NCI-H524 (cell line): ENCODE measurements at places on chromosomes 5 and 9.

GRCh38 chr9:1429297-1429696 is 379.1 kb downstream of the DMRT2 start:
- DNase-seq = peak; percentile 25

DNA sequence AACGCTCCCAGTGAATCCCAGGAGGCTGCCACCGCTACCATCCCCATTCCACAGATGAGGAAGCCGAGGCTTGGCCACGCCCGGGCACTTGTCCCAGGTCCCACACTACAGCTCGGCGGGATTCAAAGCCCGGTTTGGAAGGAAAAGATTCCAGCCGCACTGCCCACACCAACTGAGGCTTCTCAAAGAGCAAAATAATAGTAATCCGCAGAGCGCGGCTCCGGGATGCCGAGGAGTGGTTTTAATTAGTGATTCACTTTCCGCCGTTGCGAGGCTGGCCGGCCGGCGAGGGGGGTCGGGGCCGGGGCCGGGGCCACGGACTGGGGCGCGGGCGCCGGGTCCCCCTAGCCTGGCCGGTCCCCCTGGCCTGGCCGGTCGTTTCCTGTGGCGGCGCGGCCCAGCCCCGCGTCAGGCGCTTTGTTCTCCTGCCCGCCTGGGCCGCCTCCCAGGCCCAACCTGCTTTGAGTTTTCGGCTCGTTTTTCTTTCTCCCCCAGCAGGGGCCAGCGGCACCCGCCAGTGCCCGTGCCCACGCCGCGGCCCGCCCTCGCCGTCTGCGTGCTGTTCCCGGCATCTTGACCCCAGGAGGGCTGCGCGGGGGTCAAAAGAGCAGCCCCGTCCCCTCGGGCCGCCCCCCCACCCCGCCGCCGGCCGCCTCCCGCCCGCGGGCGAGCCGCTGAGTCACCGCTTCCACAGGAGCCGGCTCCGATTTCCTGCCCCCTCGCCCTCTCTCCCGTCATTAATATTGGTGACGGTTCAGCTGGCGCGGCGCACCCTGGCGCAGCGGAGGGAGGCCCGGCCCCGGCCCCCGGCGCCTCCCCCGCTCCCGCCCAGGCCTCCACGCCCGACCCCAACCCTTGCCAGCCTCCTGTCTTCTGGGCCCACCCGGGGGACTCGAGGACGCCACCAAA is 31.2 kb downstream of the FGF18 start:
- no peak for DNase-seq

- no peak for DNase-seq
These were observed 111.4 kb upstream of the SLC1A3 start for GRCh38 chr5:36494841-36495601.

DNA sequence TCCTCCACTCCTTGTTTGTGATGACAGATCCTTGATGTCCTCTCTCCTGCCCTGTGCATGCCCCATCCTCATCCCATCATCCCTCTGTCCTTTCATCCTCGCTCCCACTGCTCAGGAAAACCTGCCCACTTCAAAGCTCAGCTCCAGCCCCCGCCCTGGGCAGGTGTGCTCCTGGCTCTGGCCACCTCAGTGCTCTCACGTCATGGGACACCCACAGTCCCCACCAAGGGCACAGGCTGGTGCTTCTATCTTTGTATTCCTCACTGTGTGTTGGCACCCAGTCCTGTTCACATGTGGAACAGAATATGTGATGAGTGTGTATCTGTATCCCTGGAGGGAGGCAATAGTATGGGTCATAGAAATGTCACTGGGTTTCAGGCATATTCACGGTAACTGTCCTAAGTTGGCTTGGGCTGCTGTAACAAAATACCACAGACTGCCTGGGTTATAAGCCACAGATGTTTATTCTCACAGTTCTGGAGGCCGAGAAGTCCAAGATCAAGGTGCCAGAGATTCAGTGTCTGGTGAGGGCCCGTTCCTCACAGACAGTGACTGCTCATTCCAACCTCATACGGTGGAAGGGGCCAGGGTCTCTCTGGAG is 13.5 kb downstream of the GFPT2 start:
- no peak for DNase-seq

- DNase-seq = no peak
These were observed 11.7 kb upstream of the OR5C1 start for GRCh38 chr9:122777052-122777451.

DNA sequence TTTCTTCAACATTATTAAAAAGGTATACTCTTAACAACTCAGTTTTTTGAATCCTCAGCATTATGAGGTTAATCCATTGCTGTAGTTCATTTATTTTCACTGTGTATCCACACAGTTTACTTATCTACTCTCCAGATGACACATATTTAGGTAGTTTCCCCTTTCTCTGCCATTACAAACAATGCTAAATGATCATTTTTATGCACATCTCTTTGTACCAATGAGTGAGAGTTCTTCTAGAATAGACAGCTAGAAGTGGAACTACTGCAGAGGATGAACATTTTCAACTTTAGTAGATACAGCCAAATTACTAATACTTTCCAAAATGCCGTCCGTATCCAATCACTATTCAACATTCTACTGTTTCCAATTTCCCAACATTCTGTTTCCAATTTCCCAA is 11.5 kb downstream of the AFF4 start:
- no peak for DNase-seq

GRCh38 chr5:52356311-52356918 is 431.3 kb upstream of the ITGA1 start:
- DNase-seq = peak; percentile 46

DNA sequence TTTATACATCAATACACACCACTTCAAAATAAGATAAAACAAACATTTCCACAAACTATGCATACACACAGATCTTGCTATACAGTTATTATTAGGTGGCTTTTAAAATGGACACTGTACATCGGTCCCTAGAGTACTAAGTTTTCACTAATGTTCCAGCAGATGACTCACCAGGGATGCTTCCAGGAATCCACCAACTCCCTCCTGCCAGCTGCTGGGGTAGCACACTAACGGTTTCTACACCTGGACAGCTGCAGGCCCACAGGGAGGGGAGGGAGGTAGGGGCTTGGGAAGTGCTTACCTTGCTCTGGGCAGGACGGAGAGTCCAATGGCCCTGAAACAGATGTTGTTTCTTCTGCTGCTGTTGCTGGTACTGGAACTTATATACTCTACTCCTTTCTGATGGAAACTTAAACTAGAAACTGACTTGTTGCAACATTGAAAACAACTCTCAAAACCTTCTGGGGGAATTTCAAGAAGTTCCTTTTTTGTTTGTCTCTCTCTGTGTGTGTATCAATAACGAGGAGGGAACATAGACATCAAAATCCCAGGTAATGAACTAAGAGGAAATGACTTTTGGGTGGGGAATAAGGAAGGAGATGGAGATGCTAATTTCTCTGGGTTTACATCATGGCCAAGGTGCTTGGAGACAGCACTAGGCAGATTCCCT is at the start of gene IL12B:
Gene IL12B, minus strand, starts transcription at position 357 of the 670 bp plus-strand sequence. CDS start 3,705 bp downstream, outside the sequence.
- DNase-seq = peak; percentile 12

GRCh38 chr9:123894822-123895221 is 35.1 kb downstream of the DENND1A start:
- DNase-seq = no peak

GRCh38 chr5:82596451-82596850 is 318.3 kb upstream of the RPS23 start:
- no peak for DNase-seq

DNA sequence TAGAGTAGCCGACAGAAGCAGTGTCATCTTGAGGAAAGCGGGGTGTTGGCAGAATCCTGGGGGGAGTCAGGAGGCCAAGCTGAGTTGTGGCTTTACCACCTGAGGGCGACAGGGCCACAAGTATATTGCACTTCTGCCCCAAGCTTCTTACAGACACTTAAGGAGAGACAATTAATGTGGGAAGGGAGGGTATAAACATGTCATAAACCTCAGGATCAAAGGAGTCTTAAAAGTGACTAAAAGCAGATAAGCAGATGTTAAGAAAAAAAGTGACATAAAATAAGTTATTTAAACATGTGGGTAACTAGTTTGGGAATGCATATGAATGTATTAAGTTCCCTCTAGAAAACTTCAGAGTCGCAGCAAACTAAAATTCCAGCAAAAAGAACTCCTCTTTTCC is 63.9 kb downstream of the ERAP1 start:
- no peak for DNase-seq

DNA sequence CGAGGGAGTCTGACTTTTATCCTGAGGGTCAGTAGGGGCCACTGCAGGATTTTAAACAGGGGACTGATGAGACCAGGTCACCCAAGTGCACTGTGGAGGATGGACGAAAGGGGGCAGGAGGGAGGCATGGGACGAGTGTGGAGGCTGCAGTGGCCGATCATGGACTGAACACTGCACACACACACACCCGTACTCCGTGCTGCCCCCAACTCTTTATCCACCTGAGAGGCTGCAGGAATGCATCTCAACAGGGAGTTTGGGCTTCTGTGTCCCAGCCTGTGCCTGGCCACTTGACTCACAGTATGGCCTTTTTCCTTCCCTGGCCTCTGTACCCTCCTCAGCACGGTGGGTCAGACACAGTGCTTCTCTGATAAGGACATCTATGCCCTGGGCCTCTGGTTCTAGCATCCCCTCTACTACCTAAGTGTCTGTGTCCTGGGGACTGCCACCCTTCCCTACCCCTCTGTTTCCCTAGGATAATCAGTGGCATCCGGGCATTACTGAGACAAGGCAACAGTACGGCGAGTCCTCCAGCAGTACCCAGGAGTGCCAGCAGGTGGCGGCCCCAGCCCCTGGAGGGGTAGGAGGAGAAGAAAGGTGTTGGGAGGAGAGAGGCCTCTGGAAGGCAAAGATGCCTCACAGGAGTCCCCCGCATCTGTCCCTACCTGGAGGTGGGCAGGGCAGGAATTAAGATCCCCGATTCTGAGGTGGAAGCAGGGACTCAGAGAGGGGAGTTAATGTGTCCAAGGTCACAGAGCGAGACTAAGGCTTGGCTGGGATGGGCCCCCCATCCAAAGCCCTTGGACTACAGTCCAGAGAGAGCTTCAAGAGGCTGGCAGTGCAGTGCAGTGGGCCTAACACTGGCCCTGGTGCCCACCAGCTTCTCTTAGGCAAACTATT is 5.1 kb upstream of the CDX1 start:
- peak; percentile 57 for DNase-seq

DNA sequence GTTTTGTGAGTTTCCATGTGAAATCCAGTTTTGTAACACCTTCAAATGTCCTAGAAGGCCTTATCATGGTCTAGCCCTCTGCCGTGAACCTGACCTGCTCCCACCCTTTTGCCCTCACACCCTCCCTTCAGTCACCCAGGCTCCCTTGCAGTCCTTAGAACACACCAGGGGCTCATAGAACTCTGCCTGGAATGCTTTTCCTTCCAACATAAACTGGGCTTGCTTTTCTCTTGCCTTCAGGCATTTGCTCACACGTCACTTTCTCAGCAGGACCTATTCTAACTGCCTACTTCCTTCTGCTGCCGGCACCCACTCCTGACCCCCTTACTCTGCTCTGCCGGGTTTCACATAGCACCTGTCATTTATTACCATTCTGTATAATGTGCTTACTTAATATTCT is 111.9 kb downstream of the PDE8B start:
- DNase-seq = no peak

DNA sequence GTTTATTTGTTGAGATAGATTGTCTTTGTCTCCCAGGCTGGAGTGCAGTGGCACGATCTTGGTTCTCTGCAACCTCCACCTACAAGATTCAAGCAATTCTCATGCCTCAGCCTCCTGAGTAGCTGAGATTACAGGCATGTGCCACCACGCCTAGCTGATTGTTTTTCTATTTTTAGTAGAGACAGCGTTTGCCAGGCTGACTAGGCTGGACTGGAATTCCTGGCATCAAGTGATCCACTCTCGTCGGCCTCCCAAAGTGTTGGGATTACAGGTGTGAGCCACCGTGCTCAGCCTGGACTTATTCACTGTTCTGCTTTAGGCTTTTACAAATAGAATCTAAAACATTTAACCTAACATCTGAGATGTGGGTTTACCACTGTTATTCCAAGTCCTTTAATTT is 91.3 kb downstream of the COMMD10 start:
- DNase-seq = no peak

DNA sequence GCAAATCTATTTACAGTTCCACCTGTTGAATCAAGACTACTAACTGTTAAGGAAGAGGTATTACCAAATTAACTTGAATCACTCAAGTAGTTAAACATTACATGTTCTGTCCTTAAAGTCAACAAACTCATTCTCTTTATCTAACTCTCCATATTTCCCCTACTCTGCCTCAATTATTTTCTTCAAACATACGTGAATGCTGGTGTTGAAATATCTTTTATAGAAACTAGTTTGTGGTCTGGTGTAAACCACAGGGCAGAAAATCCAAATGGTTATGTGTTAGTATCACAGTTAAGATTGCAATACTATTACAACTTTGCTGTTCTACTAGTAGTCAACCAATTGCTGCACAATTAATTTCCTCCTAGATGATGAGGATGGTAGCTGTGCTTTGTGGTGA is 603.5 kb downstream of the KCTD16 start:
- no peak for DNase-seq

DNA sequence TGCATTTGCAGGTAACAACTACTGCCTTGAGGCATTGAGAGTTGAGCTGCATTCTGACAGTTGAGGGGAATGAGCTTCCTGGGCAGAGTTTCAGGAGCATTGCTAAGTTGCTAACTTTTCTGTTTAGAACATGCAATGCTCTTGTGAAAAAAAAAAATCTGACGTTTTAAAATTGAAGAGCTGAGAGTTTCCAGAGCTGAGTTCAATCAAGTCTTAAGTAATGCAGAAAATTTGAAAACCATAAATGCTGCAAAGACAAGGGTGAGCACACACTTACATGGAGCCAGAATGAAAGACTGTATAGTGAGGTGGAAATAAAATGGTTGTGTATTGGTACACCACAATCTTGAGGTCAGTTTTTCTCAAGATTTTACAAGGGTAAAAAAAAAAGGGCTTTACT is 166.0 kb downstream of the GABRB2 start:
- DNase-seq = no peak

DNA sequence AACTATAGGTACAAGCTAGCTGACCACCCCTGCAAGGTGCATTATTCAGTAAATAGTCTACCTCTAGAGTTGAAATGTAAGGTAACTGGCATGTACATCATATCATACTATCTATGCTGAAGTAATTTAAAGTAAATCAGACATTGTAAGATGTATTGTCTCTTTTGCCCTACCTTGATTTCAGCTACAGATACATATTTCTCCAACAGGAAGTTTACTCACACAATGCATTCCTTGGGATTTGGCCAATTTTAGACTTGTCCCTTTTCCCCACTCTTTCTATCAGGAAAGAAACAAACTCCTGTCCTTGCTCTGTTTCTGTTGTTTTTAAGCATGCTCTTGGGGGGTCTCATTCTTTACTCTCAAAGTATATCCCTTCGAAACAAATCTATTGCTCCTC is 58.5 kb upstream of the TSLP start:
- DNase-seq = no peak

- DNase-seq = no peak
These were observed 471.8 kb upstream of the ACO1 start for GRCh38 chr9:31912636-31913035.

GRCh38 chr9:113154946-113155345 is 4.1 kb downstream of the SLC31A2 start:
- no peak for DNase-seq

DNA sequence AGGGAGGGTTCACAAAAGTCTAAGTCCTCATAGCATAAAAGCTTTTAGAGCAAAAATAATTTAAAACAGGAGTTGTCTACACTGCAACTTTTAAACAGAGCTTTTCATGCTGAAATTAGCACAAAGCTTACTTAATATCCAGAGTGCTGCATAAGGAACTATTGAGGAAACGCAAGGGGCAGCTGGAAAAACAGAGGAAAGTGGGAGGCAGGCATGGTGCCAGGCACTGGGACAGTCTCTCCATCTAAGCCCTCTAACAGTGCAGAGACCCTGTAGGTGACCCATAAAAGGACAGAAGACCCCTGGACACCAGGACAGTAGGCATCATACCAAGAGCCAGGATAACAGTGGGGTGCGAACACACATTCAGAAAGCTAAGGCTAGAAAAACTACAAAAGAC is 49.3 kb downstream of the ADAMTS12 start:
- no peak for DNase-seq

- DNase-seq = no peak
These were observed 63.6 kb downstream of the NUDT12 start for GRCh38 chr5:103498800-103499551.
